ENCODE measurements at places on chromosomes 12 and 14.
A peak's percentile ranks its signal among the peaks of the same experiment; 100 is the strongest.

- H3K36me3 ChIP-seq = no peaks in the 10 kb centered on the region
- H3K27ac ChIP-seq = no peak overlapping the region
- no peaks in the 10 kb centered on the region for H3K27me3 ChIP-seq
Observed at GRCh38 chr12:107803092-107803491, 28.6 kb downstream of the ASCL4 start.

- H3K27ac ChIP-seq = no peak overlapping the region
- H3K27me3 ChIP-seq = no peaks in the 10 kb centered on the region
- no peaks in the 10 kb centered on the region for H3K36me3 ChIP-seq
- no peak overlapping the region for H3K4me3 ChIP-seq
- no peaks in the 10 kb centered on the region for H3K4me1 ChIP-seq
Observed at GRCh38 chr14:32688941-32689340, 249.7 kb upstream of the NPAS3 start.

GRCh38 chr12:76790564-76791552, 26.9 kb downstream of the ZDHHC17 start:
- H3K4me3 ChIP-seq = no peak overlapping the region
- H3K36me3 ChIP-seq = no peaks in the 10 kb centered on the region
- H3K4me1 ChIP-seq = peaks cover 57% of the 10 kb centered on the region
- DNase-seq = no peak

- DNase-seq = no peak
- peaks cover 6% of the 10 kb centered on the region for H3K4me1 ChIP-seq
- H3K36me3 ChIP-seq = peaks cover 43% of the 10 kb centered on the region
- H3K27me3 ChIP-seq = no peaks in the 10 kb centered on the region
- H3K4me3 ChIP-seq = no peak overlapping the region
Observed at GRCh38 chr12:55806982-55807381, 10.5 kb downstream of the SARNP start.

- no peak overlapping the region for H3K27ac ChIP-seq
- no peak for DNase-seq
- no peaks in the 10 kb centered on the region for H3K36me3 ChIP-seq
- H3K4me1 ChIP-seq = peaks cover 50% of the 10 kb centered on the region
- peaks cover 3% of the 10 kb centered on the region for H3K27me3 ChIP-seq
Observed at GRCh38 chr14:96191353-96191752, 13.3 kb upstream of the BDKRB2 start.

- DNase-seq = no peak
- no peak overlapping the region for H3K4me3 ChIP-seq
- H3K27ac ChIP-seq = no peak overlapping the region
Observed at GRCh38 chr14:66360366-66360926, 125.7 kb upstream of the CCDC196 start.

DNA sequence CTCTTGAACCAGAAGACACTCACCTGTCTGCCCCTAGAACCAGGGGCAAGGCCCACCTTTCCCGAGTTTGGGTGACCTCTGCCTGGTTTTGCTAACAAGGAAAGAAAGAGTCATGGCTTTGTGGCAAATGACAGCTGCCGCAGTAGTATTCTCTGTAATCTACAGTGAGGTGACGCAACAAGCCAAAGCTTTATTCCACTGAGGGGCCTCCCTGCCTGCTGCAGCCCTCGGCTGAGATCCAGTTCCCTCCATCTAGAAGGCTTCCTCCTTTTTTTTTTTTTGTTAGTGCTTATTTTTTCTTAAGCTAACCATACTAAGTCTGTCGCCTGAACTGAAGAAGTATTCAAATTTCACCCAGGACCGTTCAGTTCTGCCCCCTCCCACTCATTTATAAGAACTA, 142.3 kb upstream of the TMCC3 start:
- H3K27ac ChIP-seq = no peak overlapping the region
- peaks cover 26% of the 10 kb centered on the region for H3K4me1 ChIP-seq
- H3K36me3 ChIP-seq = no peaks in the 10 kb centered on the region
- no peaks in the 10 kb centered on the region for H3K27me3 ChIP-seq
- DNase-seq = no peak
- no peak overlapping the region for H3K4me3 ChIP-seq

DNA sequence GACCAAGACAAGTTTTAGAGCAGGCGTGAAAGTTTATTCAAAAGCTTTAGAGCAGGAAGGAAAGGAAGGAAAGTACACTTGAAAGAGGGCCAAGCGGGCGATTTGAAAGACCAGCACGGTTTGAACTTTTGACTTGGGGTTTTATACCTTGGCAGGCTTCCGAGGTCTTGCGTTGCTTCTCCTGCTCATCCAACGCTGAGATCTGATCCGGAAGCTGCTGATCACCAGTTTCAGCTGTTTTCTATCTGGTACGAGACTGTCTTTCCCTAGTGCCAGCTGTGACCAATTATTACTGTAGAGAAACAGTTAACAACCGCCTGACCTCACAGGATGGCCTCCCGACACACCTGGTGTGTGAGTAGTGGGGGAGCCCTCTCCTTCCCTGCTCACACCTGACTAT, 20.6 kb upstream of the SNRPF start:
- no peaks in the 10 kb centered on the region for H3K4me1 ChIP-seq
- no peak overlapping the region for H3K27ac ChIP-seq
- no peaks in the 10 kb centered on the region for H3K27me3 ChIP-seq
- no peaks in the 10 kb centered on the region for H3K36me3 ChIP-seq
- no peak for DNase-seq
- peak overlapping the region; percentile 3 for H3K4me3 ChIP-seq

DNA sequence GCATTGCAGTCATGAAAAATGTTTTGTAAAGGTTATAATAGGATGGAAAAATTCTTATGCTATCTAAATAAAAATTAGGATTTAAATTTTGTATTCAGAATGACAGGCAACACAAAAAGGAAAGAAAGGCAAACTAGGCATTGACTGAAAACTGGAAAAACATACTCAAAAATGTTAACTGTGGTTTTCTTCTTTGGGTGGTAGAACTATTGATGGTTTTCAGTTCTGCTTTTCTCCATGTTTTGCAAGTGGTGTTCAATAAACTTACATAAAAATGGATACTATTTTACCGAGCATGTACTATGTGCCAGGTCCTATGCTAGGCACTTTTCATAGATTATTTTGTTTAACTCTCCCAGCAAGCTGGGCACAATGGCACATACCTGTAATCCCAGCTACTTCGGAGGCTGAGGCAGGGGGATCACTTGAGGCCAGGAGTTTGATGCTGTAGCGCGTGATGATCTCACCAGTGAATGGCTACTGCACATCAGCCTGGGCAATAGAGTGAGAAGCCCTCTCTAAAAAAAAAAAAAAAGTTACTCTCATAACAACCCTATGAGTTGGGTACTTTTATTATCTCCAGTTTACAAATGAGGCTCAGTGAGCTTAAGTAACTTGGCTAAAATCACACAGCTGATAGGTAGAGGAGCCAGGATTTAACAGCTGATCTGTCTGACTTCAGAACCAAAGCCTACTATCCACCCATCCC, 26.3 kb upstream of the TCP11L2 start:
- H3K36me3 ChIP-seq = no peaks in the 10 kb centered on the region
- no peak overlapping the region for H3K27ac ChIP-seq
- peak; percentile 31 for DNase-seq
- H3K4me1 ChIP-seq = no peaks in the 10 kb centered on the region
- H3K27me3 ChIP-seq = no peaks in the 10 kb centered on the region

- peaks cover 21% of the 10 kb centered on the region for H3K36me3 ChIP-seq
- H3K27ac ChIP-seq = no peak overlapping the region
- no peak for DNase-seq
- peaks cover 3% of the 10 kb centered on the region for H3K4me1 ChIP-seq
- no peak overlapping the region for H3K4me3 ChIP-seq
Observed at GRCh38 chr14:57293866-57294837, 25.4 kb downstream of the AP5M1 start.

DNA sequence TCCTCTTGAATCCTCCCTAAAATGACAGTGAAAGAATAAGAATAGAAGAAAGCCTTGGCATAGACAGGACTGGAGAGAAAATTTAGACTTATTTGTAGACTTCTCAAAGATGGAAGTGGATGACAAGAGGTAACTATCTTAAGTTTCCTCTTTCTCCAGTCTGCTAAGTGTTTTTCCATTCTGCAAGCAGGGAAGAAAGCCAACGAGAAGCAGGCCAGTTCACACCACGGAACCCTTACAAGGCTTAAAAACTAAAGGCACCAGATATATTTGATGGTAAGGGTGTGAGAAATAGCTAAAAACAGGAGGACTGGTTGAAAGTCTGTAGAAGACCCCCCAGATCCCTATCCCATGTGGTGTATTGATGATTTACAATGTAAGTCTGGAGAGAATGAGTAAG, 82.9 kb upstream of the GPHB5 start:
- no peaks in the 10 kb centered on the region for H3K36me3 ChIP-seq
- no peak for DNase-seq
- no peak overlapping the region for H3K4me3 ChIP-seq
- H3K27ac ChIP-seq = no peak overlapping the region
- peaks cover 38% of the 10 kb centered on the region for H3K4me1 ChIP-seq
- no peaks in the 10 kb centered on the region for H3K27me3 ChIP-seq

DNA sequence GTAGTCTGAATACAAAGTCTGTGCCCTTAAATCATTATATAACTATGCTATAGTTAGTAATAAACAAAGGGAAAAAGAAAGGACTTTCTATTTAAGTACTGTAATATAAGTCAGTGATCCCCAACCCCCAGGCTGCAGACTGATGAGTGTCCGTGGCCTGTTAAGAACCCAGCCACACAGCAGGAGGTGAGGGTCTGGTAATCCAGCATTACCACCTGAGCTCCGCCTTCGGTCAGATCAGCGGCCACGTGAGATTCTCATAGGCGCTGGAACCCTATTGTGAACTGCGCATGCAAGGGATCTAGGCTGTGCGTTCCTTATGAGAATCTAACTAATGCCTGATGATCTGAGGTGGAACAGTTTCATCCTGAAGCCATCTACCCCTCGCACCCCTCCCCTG, 15.7 kb downstream of the NFYB start:
- peaks cover 29% of the 10 kb centered on the region for H3K4me1 ChIP-seq
- H3K27me3 ChIP-seq = no peaks in the 10 kb centered on the region
- H3K36me3 ChIP-seq = peaks cover 41% of the 10 kb centered on the region
- H3K4me3 ChIP-seq = no peak overlapping the region

DNA sequence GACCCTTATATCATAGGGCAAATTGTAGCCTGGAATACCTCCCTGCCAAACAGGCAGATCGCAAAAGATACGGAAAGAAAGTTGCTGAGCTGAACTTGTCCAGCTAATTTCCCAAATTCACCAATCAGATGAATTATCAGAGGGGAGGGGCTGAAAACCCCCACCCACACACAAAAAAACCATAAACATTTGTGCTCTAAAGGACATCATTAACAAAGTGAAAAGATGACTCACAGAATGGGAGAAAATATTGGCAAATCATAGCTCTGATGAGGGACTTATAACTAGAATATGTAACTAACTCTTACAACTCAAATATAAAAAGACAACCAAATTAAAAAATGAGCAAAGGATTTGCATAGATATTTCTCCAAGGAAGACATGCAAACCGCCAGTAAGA, 36.3 kb downstream of the PTHLH start:
- H3K36me3 ChIP-seq = no peaks in the 10 kb centered on the region
- H3K27ac ChIP-seq = no peak overlapping the region
- no peak for DNase-seq

- no peak overlapping the region for H3K4me3 ChIP-seq
- no peaks in the 10 kb centered on the region for H3K36me3 ChIP-seq
- peaks cover 49% of the 10 kb centered on the region for H3K27me3 ChIP-seq
- peaks cover 7% of the 10 kb centered on the region for H3K4me1 ChIP-seq
Observed at GRCh38 chr12:113473942-113474341, 2.3 kb upstream of the LHX5 start.

- H3K27me3 ChIP-seq = no peaks in the 10 kb centered on the region
- H3K4me1 ChIP-seq = peaks cover 17% of the 10 kb centered on the region
- H3K4me3 ChIP-seq = no peak overlapping the region
- no peak for DNase-seq
Observed at GRCh38 chr14:50941151-50941550, 3.1 kb downstream of the PYGL start.

GRCh38 chr12:107574691-107575090, 110.9 kb upstream of the PWP1 start:
- no peaks in the 10 kb centered on the region for H3K4me1 ChIP-seq
- no peak for DNase-seq
- H3K27me3 ChIP-seq = no peaks in the 10 kb centered on the region
- no peaks in the 10 kb centered on the region for H3K36me3 ChIP-seq

DNA sequence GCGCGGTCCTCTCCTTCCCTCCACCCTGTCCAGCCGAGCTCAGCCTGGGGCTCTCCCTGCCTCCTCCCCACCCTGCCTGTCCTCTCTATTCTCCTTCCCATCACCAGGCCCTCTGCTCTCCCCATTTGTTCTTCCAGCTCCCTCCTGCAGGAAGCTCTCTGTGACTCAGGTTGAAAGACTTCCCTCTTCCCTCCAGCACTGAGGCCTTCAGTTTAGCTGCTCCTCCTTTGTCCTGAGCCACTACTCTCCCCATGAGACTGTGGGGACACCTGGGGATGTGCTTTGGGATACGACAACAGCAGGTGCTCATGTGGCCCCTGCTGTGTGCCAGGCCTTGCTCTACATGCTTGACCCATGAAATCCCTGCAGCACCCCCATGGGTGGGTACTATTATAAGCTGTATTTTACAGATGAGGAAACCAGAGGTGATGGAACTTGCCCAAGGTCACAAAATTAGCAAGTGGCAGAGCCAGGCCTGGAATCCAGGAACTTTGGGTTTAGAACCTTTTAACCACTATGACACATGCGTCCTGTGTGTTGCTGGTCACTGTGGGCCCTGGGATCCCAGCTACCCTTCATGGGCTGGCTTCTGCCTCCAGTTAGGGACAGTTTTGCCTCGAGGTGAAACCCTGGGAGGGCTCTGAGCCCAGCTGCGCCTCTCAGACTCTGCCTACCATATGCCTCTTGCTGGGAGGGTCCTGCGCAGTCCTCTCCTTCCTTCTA, 5.5 kb downstream of the KRT80 start:
- H3K27me3 ChIP-seq = no peaks in the 10 kb centered on the region
- H3K4me1 ChIP-seq = peaks cover 55% of the 10 kb centered on the region
- peak overlapping the region; percentile 52 for H3K27ac ChIP-seq

DNA sequence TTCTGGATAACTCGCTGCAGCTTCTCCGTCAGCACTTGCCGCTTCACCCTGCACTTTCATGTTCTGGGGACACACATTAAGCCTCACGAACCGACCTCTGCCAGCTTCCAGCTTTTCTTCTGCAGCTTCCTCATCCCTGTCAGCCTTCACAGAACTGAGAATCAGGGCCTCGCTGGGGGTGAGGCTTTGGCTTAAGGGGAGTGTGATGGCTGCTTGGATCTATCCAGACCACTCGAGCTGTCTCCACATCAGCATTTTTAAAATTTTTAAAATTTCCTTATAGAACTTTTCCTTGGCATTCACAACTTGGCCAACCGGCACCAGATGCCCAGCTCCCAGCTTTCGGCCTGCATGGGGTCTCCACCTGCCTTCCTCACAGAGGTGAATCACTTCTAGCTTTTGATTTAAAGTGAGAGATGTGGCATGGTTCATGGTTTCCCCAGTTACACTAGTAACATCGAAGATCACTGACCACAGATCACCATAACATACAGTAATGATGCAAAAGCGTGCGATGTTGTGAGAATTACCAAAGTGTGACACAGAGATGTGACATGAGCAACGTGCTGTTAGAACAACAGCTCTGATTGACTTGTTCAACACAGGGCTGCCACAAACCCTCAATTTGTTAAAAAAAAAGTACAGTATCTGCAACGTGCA, 139.1 kb upstream of the C14orf180 start:
- peaks cover 19% of the 10 kb centered on the region for H3K4me1 ChIP-seq
- H3K36me3 ChIP-seq = no peaks in the 10 kb centered on the region
- peak; percentile 72 for DNase-seq
- no peak overlapping the region for H3K4me3 ChIP-seq
- H3K27me3 ChIP-seq = peaks cover 5% of the 10 kb centered on the region
- no peak overlapping the region for H3K27ac ChIP-seq
